ENCODE measurements at places on chromosomes 5 and 9. TPM values are rescaled to one million over a fixed set of nuclear protein-coding genes. Genes with fewer than 3 reads are reported as not detected.

DNA sequence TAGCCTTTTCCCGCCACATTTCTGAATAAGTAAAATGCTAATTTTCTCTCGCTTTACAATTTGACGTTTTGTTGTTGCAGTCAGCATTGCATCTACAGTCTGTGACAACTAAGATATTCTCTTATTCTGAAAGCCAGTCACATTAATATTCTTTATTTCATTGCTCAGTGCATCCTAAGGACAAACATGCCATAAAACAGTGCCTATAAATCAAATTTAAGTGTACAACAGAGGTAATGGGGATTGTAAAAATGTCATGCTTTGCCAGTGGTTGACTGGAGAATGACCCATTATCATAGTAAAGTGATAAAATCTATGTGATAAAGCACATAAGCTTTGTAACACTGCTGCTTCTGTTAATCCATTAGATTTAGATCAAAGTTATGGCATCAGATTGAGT is 1850.0 kb upstream of the ACO1 start:
- no peak for DNase-seq

GRCh38 chr5:111394586-111394985 is 117.7 kb downstream of the STARD4 start:
- DNase-seq: no peak

- DNase-seq: no peak
Measured at GRCh38 chr9:113337714-113338113, 2.4 kb downstream of the WDR31 start.

The EIF4E1B gene
- 1.3 TPM for total RNA-seq

The F2RL1 gene
- 23.0 TPM for total RNA-seq

GRCh38 chr5:123546657-123547056 is 34.7 kb downstream of the CSNK1G3 start:
- DNase-seq: no peak

The ANXA2R gene
- 0.20 TPM for total RNA-seq

- DNase-seq: no peak
Measured at GRCh38 chr5:136053336-136054141, 24.8 kb downstream of the TGFBI start.

- DNase-seq: no peak
Measured at GRCh38 chr9:18438951-18439350, 35.0 kb upstream of the ADAMTSL1 start.

The FCN2 gene
- total RNA-seq: not detected

DNA sequence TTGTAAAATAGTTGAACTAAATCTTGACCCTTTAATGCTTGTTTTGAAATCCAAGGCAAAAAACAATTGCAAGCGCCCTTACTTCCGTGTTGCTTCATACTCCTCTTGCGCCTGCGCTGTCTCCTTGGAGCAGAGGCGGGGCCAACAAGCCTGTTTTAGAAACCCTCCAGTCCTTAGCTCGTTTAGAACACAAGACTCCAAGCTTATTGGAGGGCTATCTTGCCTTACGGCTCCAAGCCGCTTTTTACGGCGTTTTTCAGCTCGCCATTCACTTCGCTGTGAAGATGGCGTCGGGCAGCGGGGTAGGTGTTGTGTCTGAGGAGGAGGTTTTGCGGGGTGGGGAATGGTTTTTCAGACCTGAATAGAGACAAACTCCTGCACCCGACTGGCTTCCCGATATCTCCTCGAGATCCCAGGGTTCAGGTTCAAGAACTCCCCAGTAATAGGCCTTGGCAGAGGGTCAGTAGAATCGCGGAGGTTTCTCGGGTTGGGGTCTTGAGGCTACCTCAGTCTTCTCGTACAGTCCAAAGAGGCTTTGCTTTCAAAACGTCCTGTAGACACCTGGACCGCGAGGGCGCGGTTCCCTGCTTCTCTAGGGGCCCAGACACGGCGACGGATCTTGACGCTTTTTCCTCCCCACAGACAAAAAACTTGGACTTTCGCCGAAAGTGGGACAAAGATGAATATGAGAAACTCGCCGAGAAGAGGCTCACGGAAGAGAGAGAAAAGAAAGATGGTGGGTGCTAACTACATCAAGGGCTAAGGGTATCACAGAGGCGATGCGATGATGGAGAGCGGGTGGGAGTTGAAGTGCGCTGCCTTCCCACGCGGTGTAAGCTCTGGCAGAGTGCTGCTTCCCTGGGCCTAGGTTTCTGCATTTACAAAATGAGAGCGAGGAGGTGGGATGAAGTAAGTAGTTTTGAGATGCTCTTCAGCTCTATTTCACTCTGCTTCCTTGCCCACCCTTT is at the start of gene ZMAT2:
TSS of gene ZMAT2 (plus strand) at position 271 of the 968 bp plus-strand sequence. CDS start at position 285, 14 bp downstream.
- DNase-seq: peak; percentile 97

DNA sequence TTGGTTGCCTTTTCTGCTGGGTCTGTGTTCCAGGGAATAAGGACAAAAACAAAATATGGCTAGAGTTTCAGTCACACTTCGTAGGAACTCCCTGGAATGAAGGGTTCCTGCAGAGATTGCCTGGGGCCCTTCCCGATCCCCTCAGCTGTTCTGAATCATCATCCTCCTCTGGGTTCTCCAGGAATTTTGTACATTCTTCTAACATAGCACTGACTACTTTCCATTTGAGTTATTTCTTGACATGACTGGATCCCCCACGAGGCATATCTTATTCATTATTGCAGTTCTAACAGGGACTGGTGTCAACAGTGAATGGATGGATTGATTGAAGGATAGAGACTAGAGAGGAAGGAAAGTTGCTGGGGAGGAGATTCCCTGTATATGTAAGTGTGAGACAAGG is 49.2 kb upstream of the TNC start:
- no peak for DNase-seq

The BHMT gene
- total RNA-seq: 0.72 TPM

DNA sequence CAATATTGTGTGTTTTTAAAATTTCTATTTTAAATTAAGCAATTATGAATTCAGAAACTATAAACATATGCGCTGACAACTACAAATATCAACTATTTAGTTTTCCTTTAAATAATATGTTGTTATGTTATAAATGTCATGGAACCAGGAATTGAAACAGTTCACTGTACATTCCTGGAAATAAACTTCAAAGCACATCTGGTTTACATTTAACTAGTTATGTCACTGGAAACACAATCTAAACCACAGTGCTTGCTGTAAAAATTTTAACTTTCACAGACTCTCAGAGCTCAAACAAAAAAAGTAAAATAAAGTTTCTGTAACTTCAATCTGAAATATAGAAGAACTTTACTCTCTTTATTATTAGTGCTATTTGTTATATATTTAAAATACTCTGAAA is 179.2 kb downstream of the FBN2 start:
- no peak for DNase-seq

The ACOT12 gene
- total RNA-seq: not detected

- no peak for DNase-seq
Measured at GRCh38 chr5:122322801-122323548, 10.9 kb downstream of the SNCAIP start.

DNA sequence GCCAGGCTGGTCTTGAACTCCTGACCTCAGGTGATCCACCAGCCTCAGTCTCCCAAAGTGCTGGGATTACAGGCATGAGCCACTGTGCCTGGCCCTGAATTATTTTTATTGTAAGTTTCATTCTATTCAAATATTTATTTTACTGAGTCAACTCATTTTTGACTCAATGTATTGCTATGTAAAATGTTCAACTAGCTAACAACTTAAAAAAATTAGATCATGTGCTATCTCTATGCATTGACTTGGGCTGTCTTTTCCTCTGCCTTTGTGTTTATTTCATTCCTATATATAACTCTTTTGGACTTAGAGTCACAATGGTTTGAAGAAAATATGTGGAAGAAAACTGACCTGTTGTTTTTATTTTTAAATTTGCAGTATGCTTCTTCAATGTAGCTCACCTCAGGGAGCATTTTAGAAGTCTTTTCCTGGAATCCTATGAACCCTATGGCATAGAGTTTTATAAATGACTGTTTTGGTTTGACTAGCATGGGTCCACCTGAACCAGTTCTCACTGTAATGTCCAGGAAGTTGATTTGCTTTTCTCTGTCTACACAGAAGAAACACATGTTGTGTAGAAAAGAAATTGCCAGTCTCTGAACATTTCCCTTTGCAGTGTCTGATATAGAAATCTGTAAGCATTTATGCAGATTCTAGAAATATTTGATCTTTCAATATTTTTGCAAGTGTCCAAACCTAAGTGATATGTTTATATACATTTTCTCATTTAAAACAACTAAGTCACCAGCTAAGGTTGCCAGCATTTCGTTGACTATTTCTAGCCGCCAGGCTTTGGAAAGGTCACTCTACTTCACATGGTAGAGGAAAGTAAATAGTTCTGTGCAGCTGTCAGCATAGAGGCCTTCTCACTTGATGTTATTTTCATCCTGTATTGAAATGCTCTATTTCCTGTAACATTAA is 138.8 kb downstream of the PCSK1 start:
- DNase-seq: no peak

DNA sequence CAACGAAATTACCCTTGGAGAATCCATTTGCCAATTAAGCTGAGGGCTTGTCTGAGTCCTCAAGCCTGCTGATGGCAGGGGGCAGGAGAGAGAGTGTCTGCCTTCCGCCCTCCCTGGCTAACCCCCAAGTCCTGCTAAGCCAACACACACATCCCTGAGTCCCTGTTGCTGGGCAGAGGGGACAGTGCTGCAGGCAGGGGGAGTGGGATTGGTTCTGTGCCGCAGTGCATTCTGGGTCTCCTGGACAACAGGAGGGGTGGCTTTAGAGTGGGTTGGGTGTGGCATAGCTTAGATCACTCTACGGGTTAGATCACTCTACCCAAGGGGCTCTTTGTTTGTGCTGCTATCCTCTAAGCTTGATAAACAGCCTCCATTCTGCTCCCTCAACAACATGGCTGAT is 427.7 kb downstream of the CDK5RAP2 start:
- DNase-seq: peak; percentile 86

- DNase-seq: no peak
Measured at GRCh38 chr9:133493428-133493827, 14.5 kb upstream of the SLC2A6 start.

GRCh38 chr9:72334658-72335337 is 30.2 kb downstream of the ZFAND5 start:
- no peak for DNase-seq

- no peak for DNase-seq
Measured at GRCh38 chr5:128252196-128252595, 168.6 kb downstream of the SLC12A2 start.
